Osteocyte (in vitro differentiated cells): ENCODE measurements at places on chromosomes 3 and 15.

DNA sequence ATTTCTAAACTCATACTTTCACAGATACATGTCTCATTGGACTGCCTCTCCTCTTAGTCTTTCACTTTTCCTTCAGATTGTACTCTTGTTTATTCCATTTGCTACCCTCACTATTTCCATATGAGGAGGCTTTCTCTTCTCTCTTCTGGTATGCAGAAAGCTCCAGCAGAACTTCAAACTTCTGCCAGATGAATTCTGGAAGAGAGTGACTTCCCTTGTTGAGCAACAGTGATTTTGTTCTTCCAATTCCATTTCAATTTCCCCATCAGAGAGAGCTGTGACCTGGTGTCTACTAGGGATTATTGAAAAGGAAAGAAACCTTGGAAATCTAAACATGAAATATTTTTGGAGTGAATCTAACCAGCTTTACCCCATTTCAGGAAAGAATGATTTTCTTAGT lies 523.2 kb upstream of the ZNF717 start:
- H3K4me3 ChIP-seq: no peak overlapping the region
- peaks cover 17% of the 10 kb centered on the region for H3K4me1 ChIP-seq
- DNase-seq: no peak
- no peaks in the 10 kb centered on the region for H3K36me3 ChIP-seq

- H3K27ac ChIP-seq: no peak overlapping the region
- no peaks in the 10 kb centered on the region for H3K27me3 ChIP-seq
- H3K4me1 ChIP-seq: peaks cover 7% of the 10 kb centered on the region
- peaks cover 5% of the 10 kb centered on the region for H3K36me3 ChIP-seq
- no peak for DNase-seq
- H3K4me3 ChIP-seq: no peak overlapping the region
Measured at GRCh38 chr3:158160958-158161357, 51.1 kb downstream of the RSRC1 start.

DNA sequence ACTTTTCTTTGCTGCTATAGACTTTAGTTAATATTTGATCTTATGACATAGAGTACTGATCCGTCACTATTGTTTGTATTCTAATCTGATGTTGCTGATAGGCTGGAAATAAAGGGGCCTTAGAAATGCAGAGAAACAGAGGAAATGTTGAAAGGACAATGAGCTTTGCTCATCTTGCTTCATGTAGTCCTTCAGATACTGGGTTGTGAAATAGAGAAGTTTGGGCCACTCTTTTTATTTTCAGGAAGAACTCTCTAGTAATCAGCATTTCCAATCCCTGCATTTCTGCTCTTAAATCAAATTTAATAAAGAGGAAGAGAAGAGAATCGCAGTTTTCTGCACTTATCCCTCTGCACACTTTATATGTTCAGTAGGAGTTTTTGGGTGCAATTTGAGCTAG lies 192.8 kb upstream of the THBS1 start:
- no peaks in the 10 kb centered on the region for H3K4me1 ChIP-seq
- H3K27ac ChIP-seq: no peak overlapping the region
- peaks cover 5% of the 10 kb centered on the region for H3K27me3 ChIP-seq
- H3K4me3 ChIP-seq: no peak overlapping the region

- no peak overlapping the region for H3K4me3 ChIP-seq
- H3K27me3 ChIP-seq: no peaks in the 10 kb centered on the region
- H3K4me1 ChIP-seq: peaks cover 40% of the 10 kb centered on the region
- no peak overlapping the region for H3K27ac ChIP-seq
- H3K36me3 ChIP-seq: peaks cover 15% of the 10 kb centered on the region
- no peak for DNase-seq
Measured at GRCh38 chr3:37899711-37900306, 38.1 kb downstream of the CTDSPL start.

DNA sequence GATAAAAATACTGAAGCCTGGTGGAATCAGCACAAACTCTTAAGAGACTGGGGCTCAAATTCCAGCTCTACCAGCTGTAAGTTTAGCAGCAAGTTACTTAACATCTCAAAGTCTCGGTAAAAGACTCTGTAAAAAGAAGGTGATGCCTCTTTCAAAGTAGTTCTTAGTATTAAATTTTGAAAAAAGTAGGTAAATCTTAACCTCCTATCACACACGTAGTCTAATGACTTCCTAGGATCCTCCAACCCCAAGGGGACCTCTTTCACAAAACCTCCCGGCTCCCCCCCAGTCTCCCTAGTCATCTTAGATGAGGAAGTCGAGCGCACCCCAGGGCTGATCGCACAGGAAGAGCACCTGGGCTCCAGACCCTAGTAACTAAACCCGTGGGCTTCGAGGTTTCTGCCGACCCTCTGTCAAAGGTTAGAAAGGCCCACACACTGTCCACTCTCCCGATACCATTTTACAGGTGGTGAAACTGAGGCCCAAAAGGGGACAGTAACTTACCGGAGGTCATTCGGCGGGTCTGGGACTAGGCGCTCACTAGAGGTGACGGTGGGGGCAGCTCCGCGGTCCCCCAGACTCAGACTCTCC lies 427 bp downstream of the MBD4 start:
- peak overlapping the region; percentile 95 for H3K4me3 ChIP-seq
- peaks cover 21% of the 10 kb centered on the region for H3K36me3 ChIP-seq
- DNase-seq: no peak
- H3K27ac ChIP-seq: peak overlapping the region; percentile 94
- H3K27me3 ChIP-seq: no peaks in the 10 kb centered on the region

DNA sequence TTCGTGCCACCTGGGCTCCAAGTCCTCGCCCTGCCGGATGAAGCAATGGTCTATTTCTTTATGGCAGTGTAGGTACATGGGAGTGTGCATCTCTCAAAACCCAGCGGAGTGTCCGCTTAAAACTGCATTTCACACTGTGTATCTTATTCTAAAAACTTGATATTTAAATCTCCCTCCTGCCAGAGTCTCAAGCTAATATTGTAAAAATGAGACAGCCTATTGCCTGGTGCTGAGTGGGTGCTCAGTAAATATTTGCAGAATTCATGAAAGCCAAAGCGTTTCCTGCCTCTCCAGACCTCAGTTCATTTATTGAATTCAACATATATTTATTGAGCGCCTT lies 330 bp upstream of the TBC1D2B start:
- peaks cover 2% of the 10 kb centered on the region for H3K36me3 ChIP-seq
- peaks cover 43% of the 10 kb centered on the region for H3K4me1 ChIP-seq
- no peak for DNase-seq
- H3K27me3 ChIP-seq: no peaks in the 10 kb centered on the region

DNA sequence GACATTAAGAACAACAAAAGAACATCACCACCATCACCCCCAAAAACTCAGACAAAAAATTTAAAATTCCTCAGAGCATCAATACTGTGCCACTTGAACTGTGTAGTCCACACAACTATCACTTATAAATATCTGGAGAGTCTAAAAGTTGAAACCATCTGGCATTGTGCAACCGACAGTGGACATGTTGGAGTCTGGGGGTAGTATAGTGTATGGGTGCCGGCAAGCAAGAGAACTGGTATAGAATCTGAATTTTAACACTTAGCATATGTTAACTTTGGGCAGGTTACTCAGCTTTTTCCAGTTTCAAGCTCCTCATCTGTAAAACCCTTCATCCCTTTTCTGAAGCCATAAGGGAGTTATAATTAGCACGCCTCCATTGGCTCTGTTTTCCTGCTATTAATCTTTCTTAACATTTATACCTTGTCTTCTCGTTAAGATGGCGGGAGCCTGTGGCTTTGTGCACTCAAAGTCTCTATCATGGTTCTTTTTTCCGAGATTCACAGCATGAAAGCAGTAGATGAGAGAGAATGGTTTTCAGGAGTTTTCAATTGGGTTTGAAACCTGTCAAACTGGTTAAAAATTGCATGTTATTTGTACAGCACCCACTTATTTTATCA lies 255.7 kb upstream of the TBL1XR1 start:
- no peak overlapping the region for H3K27ac ChIP-seq
- peaks cover 3% of the 10 kb centered on the region for H3K36me3 ChIP-seq
- no peaks in the 10 kb centered on the region for H3K27me3 ChIP-seq
- H3K4me3 ChIP-seq: no peak overlapping the region
